ENCODE measurements at places on chromosomes 2 and 18. TPM values are rescaled to one million over a fixed set of nuclear protein-coding genes. Genes with fewer than 3 reads are reported as not detected.

DNA sequence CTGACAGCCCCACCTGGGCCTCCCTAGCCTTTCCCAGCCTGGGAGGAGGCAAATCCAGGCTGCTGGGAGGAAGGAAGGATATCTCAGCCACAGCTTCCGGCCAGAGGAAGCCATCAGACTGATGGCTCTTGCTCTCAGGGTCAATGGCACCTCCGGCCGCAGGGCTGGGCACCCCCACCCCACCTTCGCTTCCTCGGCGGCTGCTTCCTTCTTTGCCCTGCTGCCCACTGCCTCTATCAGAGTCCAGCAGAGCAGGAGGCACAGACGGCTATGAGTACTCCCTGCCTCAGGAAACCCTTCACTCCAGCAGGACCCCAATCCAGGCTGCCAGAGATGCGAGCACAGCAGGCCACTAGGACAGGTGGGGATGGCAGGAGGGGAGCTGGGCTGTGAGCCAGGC, 3.3 kb downstream of the SEMA4C start:
- DNase-seq = no peak

RHOB gene
- total RNA-seq = 258 TPM

DNA sequence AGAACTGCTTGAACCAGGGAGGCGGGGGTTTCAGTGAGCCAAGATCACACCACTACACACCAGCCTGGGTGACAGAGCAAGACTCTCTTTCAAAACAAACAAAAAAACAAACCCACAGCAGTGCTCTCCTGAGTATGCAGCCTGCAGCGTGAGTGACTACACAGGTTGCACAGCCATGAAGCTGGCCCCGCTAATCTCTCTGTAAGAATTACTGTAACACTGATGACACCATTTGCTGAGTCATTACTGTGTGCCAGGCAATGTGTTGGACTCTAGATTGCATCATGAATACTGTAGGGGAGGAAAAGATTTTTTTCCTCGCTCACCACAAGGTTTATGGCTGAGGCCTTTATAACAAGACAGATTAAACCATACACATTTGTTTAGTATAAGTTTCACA, 118.6 kb upstream of the ATP8B1 start:
- no peak for DNase-seq

DNA sequence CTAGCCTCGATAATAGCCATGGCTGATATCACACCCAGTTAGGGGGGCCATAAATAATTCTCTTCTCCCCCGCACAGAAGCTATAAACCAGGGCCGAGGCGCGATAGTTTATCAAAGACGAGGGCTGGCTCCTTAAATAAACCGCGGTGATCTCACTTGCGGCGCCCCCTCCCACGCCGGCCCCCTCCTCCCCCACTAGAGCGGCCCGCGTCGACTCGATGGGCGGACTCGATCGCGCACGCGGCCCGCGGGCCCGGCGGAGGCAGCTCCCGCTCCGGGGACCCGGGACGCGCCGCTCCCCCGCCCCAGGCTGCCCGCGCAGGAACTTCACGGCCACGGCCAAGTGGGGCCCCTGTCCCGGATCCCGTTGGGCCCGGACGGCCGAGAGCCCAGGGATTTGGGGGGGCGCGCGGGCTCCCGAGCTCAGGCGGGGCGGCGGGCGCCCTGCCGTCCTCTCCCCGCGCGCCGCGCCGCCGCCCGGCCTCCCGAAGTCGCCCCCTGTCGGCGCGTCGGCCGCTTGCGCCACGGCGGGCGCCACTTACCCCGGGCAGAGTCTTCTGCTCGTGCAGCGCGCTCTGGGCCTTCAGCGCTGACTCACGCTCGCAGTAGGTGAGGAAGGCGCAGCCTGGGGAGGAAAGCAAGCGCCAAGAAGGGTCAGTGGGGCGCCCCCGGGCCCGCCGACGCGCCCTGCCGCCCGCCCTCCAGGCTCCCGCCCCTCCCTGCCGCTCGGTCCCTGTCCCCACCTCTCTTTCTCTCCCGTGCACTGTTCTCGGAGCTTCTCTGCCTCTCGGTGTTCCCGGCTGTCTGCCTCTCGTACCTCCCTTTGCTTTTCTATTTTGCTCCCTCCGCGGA, 80.4 kb downstream of the CELF4 start:
- DNase-seq = peak; percentile 41

GRCh38 chr2:221554769-221555493, 17.2 kb downstream of the EPHA4 start:
- DNase-seq = no peak

GRCh38 chr2:205280596-205281236, 401.6 kb upstream of the NRP2 start:
- peak; percentile 41 for DNase-seq

- DNase-seq = peak; percentile 84
Measured at GRCh38 chr2:46275995-46276394, 21.2 kb upstream of the EPAS1 start.

DNA sequence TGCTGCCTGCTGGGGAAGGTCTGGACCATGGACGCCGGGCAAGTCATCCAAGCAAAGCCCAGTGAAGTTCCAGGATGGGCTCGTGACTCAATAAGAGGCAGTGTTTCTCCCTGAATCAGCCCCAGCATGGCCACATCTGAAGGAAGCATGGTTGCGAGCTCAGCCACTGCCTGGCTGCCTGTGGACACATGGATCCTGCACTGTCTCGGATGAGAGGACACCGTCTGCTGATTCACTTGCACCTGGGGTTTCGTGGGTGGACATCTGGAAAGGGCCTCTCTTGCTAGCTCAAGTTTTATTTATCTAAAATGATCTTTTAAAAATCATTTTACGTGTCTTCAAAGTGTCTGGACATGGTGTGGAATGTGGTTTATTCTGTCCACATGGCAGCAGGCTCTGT, 224.8 kb upstream of the FN1 start:
- no peak for DNase-seq

GRCh38 chr18:55119434-55119833, 160.2 kb upstream of the CCDC68 start:
- no peak for DNase-seq

DNA sequence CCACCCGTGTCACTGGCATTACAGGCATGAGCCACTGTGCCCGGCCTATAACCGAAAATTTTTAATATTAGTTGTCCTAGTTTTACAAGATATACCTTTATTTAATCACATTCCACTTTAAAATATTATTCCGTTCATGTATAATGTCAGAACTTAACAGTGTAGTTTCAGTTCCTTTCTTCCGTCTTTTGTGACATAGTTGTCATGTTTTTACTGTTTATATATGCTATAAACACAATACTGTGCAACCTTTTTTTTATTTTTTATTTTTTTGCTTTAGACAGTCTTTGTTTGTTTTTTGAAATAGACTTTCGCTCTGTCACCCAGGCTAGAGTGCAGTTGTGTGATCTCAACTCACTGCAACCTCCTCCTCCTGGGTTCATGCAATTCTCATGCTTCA, 129.5 kb upstream of the TTC27 start:
- DNase-seq = no peak

PLCD4 gene
- 1.1 TPM for total RNA-seq

Measured in lung (tissue), 17 donors.